Endodermal cell (in vitro differentiated cells): ENCODE measurements at places on chromosomes 7 and 10. TPM values are rescaled to one million over a fixed set of nuclear protein-coding genes. Genes with fewer than 3 reads are reported as not detected.

GRCh38 chr7:139446051-139446890, 37.2 kb downstream of the KLRG2 start:
- no peak for DNase-seq

DNA sequence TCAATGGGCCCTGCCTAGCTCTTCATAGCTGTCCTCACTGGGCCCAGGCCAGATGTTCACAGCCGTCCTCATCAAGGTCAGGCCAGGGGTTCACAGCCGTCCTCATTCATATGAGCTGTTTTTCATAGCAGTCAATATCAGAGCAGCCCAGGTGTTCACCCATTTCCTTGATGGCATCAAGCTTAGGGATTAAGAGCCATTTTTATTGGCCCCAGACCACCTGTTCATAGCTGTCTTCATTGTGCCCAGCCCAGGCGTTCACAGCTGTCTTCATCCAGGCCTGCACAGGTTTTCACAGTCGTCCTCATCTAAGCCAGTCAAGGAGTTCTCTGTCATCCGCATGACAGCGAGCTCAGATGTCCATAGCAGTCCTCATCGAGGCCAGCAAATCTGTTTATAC, 9.4 kb downstream of the FRG2B start:
- no peak for DNase-seq

DNA sequence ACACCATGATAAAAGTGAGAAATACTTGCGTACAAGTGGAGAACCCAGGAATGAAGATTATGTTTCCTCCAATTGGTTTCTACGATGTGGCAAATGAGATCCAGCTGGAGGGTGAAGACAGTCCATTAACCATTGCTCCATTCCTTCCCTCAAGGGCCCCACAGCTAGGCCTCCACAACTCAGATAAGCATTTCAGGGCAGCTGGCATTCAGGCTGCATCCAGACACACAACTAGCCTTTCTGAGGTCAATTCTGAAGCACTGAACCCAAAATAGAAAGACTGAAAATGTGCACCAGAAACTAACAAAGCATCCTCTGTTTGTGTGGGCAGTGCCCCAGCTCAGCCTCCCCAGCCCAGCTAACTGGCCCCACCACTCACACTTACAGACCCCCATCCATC, 94.8 kb downstream of the GSAP start:
- no peak for DNase-seq

DNA sequence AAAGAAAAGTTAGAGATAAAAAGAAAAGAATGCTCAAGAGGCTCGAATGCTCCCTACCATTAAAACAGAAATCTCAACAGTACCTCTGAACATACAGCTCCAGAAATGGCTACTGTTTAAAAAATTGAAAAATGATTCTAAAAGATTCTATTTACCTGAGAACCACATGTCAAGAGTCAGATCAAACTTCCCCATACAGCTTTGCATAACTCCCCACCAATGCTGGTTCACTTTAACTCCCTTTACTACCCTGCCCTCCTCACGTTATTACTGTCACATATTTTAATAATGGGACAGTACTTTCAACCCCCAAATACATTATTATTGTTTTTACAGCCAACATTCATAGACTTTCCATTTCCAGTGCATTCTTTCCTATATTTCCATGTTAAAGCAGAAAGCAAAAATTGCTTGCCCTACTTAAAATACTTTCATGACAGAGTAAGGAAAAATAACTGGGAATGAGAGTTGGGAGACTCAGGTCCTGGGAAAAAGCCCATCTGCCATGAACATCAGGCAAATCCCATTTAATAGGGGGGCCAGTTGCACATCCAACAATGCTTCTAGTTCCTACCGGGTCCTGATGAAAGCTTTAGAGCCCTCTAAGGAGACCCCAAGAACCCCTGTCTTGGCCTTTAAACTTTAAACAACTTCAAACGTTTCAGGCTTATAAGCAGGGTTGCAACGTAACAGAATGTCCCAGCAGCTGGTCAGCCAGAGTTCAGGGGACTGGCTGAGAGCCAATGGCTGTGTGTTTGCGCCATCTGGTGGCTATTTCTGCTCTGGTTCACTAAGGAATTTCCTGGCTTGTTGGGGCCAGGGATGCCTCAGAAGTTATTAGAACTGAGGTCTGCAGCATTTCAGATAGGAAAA, 247.4 kb downstream of the ELMO1 start:
- peak; percentile 93 for DNase-seq

- DNase-seq, result no peak
These were observed 7.6 kb downstream of the FOXK1 start for GRCh38 chr7:4689668-4690067.

DNA sequence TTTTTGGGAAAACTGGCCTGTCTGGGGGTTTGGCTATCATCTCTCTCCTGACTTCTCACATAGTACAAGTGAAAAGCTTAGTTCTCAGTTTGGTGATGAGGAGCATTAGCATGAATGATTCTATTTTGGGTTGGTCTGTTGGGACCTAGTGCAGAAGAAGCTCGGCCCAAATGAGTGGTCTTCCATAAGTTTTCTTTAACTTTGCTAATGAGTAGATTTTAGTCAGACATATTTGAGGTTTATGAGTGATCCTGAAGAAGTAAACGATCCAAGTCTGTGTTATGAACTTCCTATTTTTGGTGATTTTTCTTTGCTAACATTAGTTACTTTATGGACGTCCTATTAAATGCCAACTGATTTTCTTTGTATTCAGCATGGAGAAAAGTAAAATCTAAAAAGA, 51.7 kb upstream of the CALD1 start:
- DNase-seq, result no peak

EBF3 gene
- 0.38 to 0.49 TPM (median 0.44 TPM) in 3 replicates for total RNA-seq

UBE2D1 gene
- 16.1 to 33.0 TPM (median 28.4 TPM) in 3 replicates for total RNA-seq

NME8 gene
- total RNA-seq, result 1.9 and 2.3 TPM in 2 replicates

MAD1L1 gene
- total RNA-seq, result 43.5 and 61.4 TPM in 2 replicates

HIP1 gene
- total RNA-seq, result 60.0 and 70.0 TPM in 2 replicates

ADARB2 gene
- total RNA-seq, result 0.99 to 1.8 TPM (median 1.3 TPM) in 3 replicates

ADAP1 gene
- 3.8 to 8.0 TPM (median 4.3 TPM) in 3 replicates for total RNA-seq

ZNF438 gene
- 1.8 and 2.6 TPM in 2 replicates for total RNA-seq
